ENCODE measurements at places on chromosomes 7 and 10. TPM values are rescaled to one million over a fixed set of nuclear protein-coding genes. Genes with fewer than 3 reads are reported as not detected.

DNA sequence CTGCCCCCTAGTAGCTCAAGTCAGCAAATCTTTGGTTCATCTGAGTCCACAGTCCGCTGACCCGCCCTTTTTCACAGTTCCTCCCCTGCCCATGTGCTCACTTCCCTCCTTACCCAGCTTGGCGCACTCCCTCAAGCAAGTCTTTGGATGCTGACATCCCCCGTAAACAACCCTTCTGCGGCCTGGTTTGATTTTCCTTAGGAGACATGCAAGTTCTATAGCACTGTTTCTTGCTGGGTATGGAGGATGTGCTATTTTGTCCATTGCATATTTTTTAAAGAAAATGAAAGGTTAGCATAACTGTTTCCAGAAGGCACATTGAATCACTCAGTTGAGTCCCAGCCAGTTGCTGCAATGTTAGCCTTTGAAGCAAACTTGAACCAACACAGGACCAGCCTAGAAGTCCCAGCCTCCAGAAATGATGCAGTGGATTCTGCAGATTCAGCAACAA is 38.2 kb downstream of the HTRA1 start:
- no peak for DNase-seq

GRCh38 chr7:30087371-30087770 is 47.4 kb upstream of the MTURN start:
- DNase-seq, result no peak

Gene SRRM3
- 0.21 TPM for total RNA-seq

- no peak for DNase-seq
Observed at GRCh38 chr10:129678186-129678585, 211.1 kb downstream of the MGMT start.

Gene SLC25A40
- 19.1 TPM for total RNA-seq

Gene CALML3
- not detected for total RNA-seq

DNA sequence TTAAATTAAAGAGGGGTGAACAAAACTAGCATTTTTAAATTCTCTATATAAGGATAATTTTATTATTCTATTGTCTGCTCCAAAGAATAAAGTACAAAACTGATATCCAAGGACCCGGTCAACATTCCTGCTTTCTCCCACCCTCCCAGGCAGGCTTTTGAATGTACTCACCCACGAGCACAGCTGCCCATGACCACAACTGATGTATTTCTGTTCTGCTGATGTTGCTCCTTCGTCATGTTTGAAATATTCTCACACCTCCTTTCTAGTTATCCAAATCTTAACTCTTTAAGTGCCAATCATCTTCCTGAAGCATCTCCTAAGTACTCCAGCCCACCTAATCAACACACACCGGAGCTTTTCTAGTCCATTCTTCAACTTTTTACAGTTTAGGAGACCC is 46.7 kb downstream of the CALD1 start:
- DNase-seq, result no peak

Gene SLC4A2
- 209 TPM for total RNA-seq

- DNase-seq, result no peak
Observed at GRCh38 chr7:152881893-152882292, 122.3 kb downstream of the ACTR3B start.

Gene NACAD
- total RNA-seq, result 1.0 TPM

GRCh38 chr7:38478404-38478803 is 152.8 kb downstream of the AMPH start:
- DNase-seq, result no peak

DNA sequence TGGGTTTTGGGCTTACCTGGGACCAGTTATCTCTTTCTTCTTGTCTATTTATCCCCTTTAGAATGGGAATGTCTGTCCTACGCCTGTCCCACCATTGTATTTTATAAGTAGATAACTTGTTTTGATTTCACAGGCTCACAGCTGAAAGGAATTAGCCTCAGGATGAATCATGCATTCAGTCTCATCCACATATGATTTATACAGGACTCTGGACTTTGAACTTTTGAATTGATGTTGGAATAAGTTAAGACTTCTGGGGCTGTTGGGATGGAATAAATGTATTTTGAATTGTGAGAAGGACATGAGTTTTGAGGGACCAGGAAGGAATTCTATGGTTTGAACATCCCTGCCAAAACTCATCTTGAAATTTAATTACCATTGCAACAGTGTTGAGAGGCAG is 112.6 kb downstream of the AMPH start:
- no peak for DNase-seq

Gene ITPRID1
- 0.95 TPM for total RNA-seq

- DNase-seq, result no peak
Observed at GRCh38 chr10:34156781-34157425, 658.2 kb downstream of the PARD3 start.

- peak; percentile 17 for DNase-seq
Observed at GRCh38 chr7:14639801-14640200, 262.8 kb downstream of the DGKB start.

Gene OR2A14
- not detected for total RNA-seq

GRCh38 chr7:142807855-142808460 is 37.2 kb downstream of the PRSS2 start:
- no peak for DNase-seq

DNA sequence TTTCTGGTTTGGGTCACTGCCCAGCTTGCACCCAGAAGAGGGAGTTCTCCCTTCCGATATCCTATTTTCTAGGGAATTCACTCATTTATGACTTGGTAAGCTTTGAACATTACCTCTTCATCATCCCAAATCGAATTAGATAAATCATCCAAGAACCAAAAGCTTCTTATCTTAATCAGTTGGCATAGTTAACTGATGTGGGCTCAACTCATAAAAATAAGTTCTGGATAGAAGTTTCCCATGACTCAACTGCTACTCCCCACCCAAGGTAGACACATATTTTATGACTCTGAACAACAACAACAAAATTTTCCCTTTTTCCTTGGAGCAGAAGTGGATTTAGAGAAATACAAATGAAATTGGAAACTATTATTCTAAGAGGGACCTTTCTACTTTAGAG is 102.9 kb upstream of the CCDC6 start:
- no peak for DNase-seq

Gene PRRT4
- not detected for total RNA-seq

Gene CLEC2L
- not detected for total RNA-seq

DNA sequence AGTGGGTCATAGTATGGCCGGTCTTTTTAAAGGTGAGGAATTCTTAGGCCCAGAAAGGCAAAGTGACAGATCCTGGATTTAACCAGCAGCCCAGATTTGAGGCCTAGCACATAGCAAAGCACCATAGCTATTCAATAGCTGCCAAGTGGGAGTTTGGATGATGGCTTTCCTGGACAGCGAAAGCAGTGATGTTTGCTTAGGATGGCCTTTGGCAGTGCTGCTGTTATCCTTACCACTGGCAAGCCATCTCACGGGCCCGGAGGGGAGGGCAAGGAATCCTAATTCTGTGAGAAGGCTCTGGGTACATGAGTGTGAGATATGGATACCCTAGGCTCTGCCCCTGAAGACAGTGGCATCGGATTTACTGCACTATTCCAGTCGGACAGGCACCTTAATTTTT is 50.4 kb downstream of the TCF7L2 start:
- DNase-seq, result no peak

Gene GDF2
- total RNA-seq, result not detected

Gene CCL26
- total RNA-seq, result not detected

- DNase-seq, result no peak
Observed at GRCh38 chr10:124696446-124697392, 47.5 kb downstream of the FAM53B start.

DNA sequence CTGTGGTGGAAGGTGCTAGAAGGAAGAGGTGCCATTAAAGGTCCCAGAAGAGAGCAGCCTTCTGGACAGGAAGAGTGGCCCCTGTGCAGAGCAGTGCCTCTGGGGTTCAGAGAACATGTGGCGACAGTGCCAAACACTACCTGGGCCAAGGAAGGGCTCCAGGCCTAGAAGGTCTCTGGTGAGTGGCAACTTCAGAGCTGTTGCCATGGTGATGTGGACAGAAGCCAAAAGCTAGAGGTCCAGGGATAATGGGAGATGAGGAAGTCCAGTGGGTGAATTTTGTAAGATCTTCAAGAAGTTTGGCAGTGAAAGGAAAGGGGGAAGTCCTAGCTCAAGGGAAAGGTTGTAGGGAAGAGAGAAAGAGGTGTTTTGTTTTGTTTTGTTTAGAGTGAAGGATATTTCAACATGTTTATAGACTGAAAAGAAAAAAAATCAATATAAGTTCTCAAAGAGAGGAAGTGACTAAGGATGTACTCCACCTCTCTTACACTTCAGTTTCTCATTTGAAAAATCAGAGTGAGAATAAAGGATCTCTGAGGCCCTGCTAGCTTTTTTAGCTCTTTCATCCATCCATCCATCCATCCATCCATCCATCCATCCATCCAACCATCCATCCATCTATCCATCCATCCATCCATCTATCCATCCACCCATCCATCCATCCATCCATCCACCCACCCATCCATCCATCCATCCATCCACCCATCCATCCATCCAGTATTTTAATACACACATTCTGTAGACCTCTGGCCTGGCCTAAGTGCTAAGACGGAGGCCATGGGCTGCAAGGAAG is 77.1 kb upstream of the DUSP5 start:
- peak; percentile 79 for DNase-seq

Gene HTR5A
- total RNA-seq, result not detected

Gene IGFBP1
- total RNA-seq, result 3.3 TPM

GRCh38 chr7:94422827-94423460 is 28.2 kb downstream of the COL1A2 start:
- DNase-seq, result no peak

GRCh38 chr10:112071596-112072133 is 111.9 kb downstream of the GPAM start:
- DNase-seq, result no peak

DNA sequence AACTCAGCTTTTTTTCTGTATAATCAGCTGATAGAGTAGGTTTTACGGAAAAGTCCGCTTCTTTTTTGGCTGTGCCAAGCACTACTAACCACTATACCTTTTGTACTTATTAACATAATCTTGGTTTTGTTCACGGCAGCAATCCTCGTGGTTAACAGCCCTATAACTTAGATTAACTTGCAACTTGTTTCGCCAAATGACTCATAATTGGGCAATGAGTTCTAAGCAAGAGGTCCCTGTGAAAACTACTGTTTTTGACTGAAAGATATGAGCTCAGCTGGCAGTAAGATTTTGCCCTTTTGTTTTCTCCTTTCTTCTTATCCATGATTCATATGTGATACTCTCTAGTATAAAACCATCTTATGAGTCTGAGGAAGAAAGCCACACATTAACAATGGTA is 345.0 kb upstream of the PCDH15 start:
- peak; percentile 6 for DNase-seq

Gene CPA2
- total RNA-seq, result not detected

Gene TMEM270
- total RNA-seq, result 0.59 TPM

DNA sequence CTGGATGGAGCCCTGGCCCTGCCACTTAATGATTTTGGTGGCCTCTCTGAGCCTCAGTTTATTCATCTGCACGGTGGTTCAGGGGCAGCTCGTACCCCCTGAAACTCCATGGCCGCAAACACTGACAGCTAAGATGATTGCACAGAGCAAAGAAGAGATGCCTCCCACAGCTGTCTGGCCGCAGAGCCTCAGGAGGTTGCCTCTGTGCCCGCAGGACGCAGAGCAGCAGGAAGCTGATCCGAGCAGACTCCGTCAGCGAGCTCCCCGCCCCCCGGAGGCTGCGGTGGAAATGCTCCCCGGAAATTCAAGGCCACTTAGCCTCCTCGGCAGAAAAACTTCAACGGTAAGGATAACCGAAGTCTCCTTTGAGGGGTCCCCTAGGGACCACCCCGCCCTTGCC is 30.2 kb upstream of the C10orf53 start:
- DNase-seq, result no peak

GRCh38 chr7:92669616-92670165 is 79.5 kb upstream of the FAM133B start:
- no peak for DNase-seq

GRCh38 chr7:3280946-3281656 is 20.0 kb upstream of the SDK1 start:
- no peak for DNase-seq

Gene PTPRZ1
- total RNA-seq, result 5.8 TPM

DNA sequence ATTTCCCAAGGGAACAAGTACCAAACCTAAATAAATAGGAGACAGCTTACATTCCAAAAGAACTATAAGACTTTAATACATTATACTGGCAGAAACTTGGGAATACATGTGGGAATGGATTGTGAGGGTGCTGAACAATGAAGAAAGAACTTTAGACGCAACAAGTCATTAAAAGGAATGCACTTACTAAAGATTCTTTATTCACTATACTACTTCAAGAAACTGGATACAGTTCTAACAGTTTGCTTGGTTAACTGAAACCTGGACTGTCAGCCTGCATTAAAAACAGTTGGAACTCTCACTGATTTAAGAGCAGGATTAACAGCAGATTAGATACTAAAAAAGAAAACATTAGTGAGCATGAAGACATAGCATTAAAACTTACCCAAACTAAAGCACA is 12.0 kb downstream of the CACUL1 start:
- no peak for DNase-seq

Gene MAD1L1
- total RNA-seq, result 86.0 TPM

- DNase-seq, result no peak
Observed at GRCh38 chr10:28331841-28332240, 29.0 kb upstream of the MPP7 start.

GRCh38 chr10:24382979-24383663 is 174.2 kb downstream of the KIAA1217 start:
- DNase-seq, result peak; percentile 63

DNA sequence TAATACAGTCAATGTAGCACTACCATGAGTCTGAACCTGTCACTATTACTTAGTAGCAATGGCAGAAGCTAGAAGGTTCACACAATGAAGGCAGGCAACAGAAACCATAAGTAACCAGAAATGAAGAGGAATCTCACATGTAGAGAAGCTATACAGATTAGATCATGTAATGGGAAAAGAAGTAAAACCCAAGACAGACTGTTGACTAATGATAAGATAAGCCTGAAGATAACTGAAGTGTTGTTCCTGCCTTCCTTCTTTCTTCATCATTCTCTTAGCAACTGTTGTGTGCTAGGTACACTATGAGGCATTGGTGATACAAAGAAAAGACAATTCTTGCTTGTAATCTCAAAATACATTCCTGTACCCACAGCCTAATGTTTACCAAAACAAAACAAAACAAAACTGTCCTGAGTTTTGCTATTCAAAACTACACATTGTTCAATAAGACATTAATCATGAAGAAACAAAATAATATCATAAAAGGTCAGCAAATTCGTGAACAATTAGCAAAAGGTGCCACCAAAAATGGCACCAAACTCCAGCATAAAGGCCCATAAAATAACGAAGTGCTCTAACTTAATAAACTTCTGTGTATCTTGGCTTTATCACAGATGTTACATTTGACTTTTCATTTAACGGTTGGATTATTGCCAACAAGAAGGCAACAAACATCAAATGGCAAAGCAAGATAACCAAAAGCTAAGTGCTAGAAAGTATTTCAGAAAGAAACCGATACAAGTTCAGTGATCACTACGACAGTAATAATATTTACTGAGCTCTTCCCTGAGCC is 27.1 kb downstream of the ZNF800 start:
- no peak for DNase-seq

Gene HYAL4
- not detected for total RNA-seq

Gene TES
- 124 TPM for total RNA-seq

- no peak for DNase-seq
Observed at GRCh38 chr10:116451711-116452337, 24.2 kb downstream of the PNLIPRP3 start.

Gene TMEM254
- total RNA-seq, result 33.2 TPM

- DNase-seq, result no peak
Observed at GRCh38 chr10:58909881-58910280, 266.6 kb upstream of the PHYHIPL start.
